ENCODE measurements at places on chromosomes 5 and 9.
A peak's percentile ranks its signal among the peaks of the same experiment; 100 is the strongest.

DNA sequence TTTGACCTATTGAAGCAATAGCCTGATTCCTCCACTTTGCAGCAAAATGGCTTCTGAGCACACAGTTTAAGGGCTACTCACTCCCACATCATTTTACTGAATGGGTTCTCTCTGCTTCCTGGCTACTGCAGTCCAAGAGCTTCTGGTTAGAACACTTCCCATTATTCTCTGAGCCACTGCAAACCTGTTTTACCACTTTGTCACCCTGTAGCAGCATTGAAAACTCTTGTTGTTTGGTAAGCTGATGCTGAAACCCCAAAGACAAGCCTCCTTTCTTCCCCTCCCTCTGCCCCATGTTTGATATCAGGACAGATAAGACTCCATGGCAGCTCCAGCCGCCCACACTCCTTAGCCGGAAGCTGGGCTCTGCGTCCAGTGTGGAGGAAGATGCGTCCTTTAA is 84.4 kb upstream of the RARS1 start:
- no peak for DNase-seq

DNA sequence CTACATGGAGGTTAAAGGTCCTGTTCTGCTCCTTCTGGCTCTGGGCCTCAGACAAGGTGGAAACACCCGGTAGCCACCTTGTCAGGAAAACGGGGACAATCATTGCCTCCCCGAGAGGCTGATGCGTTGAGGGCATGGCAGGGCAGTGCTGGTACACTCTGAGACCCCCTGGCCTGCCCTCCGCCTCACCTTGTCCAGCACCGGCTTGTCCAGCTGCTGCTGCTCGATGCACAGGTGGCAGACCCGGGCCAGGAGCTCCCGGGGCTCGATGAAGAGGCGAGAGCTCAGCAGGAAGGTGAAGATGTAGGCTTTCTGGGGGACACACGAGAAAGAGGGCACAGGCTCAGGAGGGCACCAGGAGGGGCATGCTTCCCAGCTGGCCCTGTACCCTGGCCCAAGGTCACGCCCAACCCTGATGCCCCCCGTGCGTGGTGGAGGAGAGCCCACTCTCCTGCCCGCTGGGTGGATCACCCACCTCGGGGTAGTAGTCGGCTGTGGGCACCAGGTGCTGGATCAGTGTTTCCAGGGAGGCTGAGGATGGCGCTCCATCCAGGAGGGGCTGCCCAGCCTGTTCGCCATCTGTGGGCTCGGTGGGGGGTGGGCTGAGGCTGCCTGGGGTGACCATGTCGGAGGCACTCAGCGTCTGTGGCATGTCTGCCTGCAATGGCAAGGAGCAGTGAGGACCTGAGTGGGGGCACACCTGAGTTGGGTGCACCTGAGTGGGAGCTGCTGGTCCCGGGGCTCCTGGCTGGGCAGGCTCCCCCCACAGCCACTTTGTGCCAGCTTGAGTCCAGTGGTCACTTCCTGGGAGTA is 66.0 kb upstream of the RNF130 start:
- DNase-seq = no peak

GRCh38 chr9:80787636-80788035 is 901.7 kb downstream of the TLE1 start:
- DNase-seq = no peak

- DNase-seq = no peak
These were observed 19.5 kb upstream of the MXD3 start for GRCh38 chr5:177330991-177331842.

DNA sequence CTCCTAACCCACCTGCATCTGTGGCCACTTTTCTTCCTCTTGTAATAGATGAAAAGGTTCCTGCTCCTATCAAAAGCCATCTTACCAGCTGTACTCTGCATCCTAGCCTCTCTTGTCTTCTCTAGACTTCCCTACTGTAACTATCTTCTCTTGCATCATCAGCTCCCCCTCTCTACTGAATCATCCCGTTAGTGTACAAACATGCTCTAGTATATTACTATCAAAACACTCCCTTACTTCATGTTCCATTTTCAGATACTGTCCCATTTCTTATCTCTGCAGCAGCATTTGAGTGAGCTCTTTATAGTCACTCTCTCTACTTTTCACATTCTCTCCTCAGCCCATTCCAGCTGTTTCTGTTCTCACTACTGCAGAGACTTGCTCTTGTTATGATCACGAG is 2.8 kb downstream of the SRA1 start:
- DNase-seq = no peak

DNA sequence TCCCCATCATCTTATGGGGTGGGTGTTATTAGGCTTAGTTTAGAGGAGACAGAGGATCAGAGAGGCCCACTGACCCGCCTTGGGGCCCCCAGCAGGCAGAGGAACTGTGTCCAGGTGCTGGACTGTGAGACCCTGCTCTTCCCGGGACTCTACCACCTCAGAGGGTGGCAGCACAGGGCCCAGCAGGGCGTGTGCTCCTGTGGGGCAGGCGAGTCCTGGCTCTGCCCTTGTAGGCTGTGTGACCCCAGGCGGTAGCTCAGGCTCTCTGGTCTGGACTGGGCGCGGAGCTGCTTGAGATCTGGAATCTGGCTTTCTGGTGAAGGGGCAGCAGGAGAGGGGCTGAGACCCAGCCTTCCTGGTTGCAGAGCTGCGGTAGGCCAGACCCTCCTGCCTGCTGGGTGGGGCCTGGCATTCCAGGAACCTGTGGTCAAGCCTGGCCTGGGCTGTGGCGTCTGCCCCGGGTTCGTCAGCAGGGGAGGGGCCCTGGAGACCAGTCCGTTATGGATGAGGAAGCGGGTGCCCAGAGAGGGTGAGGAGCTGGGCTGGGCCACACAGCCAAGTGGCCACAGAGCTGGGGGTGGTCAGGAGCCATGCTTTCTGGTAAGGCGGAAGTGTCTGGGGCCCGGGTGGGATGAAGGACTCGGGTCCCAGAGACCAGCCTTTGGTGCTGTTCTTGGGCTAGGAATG is 46.5 kb downstream of the RXRA start:
- no peak for DNase-seq

DNA sequence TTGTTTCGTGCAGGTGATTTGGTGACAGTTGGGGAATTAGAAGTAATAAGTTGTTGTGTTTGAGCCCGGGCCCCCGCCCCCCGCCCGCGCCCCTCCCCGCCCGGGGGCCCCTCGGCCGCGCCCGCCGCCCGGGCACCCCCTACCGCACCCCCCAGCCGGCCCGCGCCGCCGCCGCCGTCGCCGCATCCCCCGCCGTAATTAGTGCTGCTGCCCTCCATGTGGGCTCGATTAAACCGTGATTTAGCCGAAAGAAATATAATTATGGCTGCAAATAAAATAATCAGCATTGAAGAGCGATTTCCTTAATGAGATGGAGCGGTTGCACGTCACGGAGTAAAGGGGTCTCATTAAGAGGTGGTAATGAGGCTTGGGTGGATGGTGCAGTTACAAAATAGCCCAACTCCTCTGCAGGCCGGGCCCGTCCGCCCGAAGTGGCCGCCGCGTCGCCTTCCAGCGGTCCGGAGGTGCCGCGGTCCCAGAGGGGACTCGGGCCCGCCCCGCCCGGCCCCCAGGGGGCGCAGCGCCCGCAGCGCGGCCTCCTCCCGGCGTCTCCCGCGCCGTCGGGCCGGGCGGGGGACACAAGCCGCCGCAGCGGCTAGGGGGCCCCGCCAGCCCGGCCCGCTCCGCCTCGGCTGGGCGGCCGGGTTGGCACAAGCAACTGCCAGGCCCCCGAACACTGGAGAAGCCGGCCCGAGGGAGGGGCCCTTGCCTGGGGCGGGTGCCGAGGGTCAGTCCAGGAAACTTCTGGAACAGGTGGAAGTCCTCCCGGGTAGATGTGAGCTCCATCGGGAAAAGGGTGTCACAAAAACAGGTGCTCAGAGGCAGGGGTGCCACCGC is 6.9 kb upstream of the OTP start:
- DNase-seq = no peak

DNA sequence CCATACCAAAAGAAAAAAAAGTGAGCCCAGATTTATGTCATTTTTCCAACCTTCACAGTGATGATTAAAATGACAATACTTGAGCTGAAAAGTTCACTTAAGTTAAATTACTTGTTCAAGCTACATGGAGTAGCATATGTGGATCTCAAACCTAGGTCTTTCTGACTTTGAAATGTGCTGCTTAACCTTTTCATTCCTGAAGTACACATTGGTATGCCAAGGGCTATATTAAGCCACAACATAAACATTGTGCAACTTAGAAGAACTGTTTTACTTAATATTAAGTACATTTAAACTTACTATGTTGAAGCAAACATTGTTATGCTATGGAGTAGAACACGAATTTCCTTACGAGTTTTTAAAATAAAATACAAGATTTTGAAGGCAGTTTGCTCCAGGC is 105.0 kb downstream of the GIN1 start:
- DNase-seq = peak; percentile 49

All from fibroblast of upper back skin (primary cell).